ENCODE measurements at places on chromosomes 12 and 14.
A peak's percentile ranks its signal among the peaks of the same experiment; 100 is the strongest.

DNA sequence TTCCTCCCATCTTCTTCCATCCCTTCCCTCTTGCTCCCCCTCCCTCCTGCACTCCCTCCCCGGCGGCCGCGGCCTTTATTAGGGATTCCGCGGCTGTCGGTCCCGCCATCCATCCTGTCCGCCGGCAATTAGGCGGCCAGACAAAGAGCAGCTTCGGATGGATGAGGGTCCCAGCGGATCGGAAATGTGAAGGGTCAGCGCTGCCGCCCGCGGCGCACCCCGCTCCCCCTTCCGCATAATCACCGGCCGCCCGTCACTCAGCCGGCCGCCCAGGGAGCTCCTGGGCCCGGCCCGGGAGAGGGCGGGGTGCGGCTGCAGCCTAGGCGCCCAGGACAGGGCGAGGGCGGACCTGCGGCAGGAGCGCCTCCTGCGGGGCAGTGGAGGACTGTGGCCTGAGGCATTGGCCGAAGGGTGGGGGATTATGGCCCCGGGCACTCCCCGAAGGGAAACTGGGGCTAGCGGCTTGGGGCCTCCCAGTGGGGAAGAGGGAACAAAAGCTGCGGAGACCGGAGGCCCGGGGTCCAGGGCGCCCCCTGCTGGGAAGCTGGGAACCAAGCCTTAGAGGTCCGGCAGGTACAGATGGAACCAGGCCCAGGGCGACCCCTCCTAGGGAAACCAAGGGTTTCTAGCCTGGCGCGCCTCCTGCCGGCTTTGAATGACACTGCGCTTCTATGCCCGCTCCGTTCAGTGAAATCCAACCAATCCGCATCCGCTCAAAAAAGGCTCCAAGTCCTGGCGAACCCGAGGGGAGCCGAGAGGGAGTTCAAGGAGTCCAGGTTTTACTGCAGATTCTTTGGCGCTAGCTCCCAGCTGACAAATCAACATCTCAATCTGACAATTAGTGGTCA lies 4.4 kb upstream of the DNAJC22 start:
- peak; percentile 55 for DNase-seq

- DNase-seq: no peak
These were observed 346.2 kb downstream of the C12orf75 start for GRCh38 chr12:105676694-105677093.

- no peak for DNase-seq
These were observed 28.2 kb upstream of the EGLN3 start for GRCh38 chr14:33978892-33979612.

DNA sequence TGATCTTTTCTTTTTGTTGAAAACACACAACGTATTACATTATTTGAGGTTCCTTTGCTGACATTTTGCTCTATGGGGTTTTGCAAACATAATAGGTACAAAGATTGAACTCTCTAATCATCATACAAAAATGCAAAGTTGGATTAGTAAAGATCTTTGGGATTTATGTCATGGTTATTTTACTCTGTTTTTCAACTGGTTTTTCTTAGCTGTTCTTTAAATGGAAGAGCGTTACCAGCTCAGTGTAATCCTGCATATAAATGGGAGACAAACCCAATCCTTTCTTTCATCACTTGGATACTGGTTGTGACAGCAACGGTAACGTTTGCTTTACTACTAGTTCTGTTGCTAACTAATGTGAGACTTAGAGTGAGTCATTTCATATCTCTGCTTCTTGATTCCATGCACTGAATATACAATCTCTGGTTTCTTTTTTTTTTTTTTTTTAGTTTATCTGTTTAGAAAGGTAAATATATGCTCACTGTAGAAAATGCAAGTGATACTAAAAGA lies 104.9 kb upstream of the NOVA1 start:
- DNase-seq: no peak

DNA sequence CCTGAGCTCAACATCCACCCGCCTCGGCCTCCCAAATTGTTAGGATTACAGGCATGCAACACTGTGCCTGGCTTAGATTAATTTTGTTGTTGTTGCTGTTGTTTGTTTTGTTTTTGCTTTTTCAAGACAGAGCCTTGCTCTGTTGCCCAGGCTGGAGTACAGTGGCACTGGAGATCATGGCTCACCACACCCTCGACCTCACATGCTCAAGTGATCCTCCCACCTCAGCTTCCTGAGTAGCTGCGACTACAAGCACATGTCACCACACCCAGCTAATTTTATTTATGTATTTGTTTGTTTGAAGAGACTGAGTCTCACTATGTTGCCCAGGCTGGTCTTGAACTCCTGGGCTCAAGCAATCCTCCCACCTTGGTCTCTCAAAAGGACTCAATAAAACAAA lies 26.7 kb downstream of the CRY1 start:
- DNase-seq: no peak

DNA sequence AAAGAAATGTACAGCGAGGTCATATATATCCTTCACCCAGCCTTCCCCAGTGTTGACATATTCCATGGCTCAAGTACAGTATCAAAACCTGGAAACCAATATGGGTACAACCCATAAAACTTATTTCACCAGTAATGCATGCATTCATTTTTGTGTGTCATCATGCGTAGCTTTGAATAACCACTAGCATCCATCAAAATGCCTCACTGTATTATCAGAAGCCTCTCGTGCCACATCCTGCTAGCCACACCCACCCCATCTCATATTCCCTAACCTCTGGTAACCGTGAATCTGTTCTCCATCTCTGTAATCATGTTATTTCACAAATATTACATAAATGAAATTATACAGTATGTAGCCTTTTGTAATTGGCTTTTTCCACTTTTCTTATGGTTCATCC lies 314.3 kb downstream of the RAD51B start:
- no peak for DNase-seq

GRCh38 chr14:56207626-56208292 lies 89.5 kb downstream of the PELI2 start:
- DNase-seq: no peak

GRCh38 chr14:93859957-93860356 lies 67.2 kb upstream of the FAM181A start:
- no peak for DNase-seq

DNA sequence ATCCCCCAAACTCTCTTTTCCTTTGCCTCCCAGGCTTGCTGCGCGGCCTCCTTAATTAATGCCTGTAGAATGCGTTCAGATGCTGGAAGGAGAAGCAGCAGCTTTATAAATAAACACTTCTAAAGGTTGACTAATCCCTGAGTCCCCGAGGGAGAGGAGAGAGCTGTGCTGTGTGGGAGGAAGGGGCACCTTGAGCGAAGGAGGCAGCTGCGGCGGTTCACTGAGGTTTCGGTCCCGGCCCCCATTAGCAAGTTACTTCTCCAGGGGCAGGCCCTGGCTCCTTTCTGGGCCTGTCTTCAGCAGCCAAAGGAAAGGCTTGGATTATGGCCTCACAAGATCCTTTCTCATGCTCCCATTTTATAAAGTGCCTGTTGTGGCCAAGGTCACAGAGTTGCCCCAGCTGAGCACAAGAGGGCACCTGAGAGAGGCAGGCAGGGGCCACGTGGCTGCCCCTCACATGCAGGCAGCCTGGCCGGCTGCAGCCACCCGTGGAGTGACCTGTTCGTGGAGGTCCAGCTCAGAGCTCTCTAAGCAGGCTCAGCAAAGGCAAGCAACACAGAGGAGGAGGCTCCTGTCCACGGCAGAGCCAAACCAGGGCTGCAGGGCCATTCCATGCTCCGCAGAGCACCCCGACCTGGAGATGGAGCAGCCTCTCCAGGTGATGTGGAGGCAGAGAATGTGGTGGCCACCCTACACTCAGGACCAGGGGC lies 15.0 kb upstream of the CACNA2D4 start:
- no peak for DNase-seq

- no peak for DNase-seq
These were observed 21.8 kb upstream of the LRRK2 start for GRCh38 chr12:40203060-40203430.

DNA sequence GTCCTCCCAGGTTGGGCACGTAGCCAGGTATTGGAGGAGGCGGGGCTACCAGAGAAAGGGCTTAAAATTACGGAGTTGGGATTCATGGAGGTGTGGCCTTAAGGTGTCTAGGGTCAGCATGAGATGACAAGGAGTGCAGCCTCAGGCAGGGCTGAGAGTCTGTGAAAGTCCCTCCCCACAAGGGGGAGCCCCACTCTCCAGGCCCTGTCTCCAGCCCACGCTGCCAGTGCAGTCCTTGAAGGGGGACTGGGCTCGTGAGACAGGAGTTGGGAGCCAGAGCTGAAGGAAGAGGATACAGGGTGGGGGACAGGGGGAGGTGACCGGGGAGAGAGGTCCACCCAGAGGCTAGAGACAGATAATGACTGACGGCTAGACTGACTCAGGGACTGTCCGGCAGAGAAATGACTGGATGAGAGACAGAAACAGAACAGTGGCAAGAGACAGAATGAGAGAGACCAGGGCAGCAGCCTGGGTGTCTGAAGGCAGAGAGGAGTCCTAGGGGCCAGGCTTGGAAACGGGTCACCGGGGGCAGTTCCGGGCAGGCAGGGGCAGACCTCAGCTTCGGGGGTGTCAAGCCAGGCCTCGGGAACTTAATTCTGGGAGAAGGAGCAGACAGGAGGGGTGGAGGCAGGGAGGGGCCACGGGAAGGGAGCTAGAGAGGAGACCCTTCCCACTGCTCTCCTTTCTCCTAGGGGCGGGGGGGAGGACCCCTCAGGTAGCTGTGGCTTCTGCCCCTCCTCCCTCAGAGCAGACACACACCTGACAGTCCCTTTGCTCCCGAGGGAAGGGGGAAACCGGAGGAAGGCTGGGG lies 970 bp downstream of the CDH24 start:
- DNase-seq: no peak

GRCh38 chr14:104665657-104666522 lies 23.5 kb upstream of the INF2 start:
- DNase-seq: no peak

- no peak for DNase-seq
These were observed 203.7 kb downstream of the RMST start for GRCh38 chr12:97666263-97666662.

GRCh38 chr12:74204236-74204635 lies 333.4 kb upstream of the ATXN7L3B start:
- DNase-seq: no peak

DNA sequence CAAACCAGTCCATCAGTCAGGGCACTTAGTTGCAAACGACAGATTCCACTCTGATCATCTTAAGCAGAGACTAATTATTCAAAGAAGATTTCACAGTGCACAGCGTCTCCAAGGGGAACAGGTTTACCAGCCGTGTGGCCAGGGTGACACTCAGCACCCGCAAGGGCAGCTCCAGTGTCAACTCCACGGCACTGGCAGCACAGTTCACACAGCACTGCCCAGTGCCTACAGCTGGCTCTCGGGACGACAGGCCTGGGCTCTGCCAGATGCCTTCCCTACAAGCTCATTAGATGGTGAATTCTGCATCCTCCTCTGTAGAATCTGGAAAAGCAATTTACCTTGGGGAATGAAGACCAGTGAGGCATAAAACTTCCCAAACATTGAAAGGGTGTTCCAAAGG lies 4.9 kb downstream of the OR10P1 start:
- DNase-seq: no peak

GRCh38 chr12:39426636-39427240 lies 16.2 kb downstream of the KIF21A start:
- no peak for DNase-seq

DNA sequence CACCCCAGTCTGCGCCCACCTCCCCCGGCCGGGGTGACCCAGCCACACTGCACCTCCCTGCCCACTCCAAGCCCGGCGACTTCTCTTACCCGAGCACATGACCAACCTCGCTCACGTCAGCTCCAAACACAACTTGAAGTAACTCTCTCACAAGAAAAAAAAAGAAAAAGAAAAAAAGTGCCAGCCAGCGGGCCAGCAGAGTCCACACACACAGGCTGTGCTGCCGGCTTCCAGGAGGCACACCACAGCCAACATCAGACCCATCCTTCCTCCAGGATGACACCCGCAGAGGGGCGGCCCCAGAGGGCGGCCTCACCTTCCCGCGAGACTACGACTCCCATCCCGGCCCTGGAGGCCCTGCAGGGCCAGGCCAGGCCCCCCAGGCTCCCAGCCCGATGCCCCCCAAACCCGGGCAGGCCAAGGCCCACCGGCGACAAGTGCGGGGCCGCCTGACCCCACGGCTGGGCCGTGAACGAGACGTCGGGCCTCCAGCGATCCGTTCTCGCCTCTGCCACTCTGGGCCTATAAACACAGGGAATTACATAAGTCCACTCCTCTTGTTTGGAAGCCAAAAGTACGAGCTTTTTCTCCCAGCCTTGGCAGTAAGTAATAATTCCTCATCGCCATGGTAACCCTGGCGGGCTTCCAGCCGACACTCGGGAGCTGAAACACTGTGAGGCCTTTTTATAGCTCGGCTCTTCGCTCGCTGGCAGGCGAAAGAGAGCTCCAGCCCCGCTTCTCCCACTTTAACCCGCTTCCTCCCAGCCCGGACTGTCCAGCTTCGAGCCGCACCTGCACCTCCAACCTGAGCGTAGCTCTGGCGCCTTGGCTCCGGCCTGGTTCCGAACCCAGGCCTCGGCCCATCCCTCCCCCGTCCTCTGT lies 49.1 kb downstream of the NCOR2 start:
- DNase-seq: peak; percentile 98

DNA sequence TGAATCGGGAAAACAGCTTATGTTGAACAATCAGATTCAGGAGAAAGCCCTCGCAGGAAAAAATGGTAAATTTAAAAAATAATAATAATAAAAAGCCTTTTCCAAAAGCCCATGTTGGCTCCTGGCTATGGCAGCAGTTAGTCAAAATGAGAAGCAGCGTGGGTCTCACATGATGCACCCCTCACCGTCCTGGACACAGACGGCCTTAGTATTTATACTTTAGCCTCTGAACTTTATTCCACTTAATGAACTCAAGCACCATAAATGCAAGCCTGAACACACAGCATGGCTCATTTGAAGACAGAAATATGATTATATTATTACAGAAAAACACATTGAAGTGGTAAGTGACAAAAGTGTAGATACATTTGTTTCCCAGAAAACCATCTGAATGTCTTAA lies 160.9 kb downstream of the RIMBP2 start:
- no peak for DNase-seq

- no peak for DNase-seq
These were observed 32.0 kb downstream of the DAO start for GRCh38 chr12:108911915-108912314.

GRCh38 chr14:97058074-97058467 lies 260.9 kb downstream of the VRK1 start:
- DNase-seq: no peak

- DNase-seq: no peak
These were observed 3.8 kb downstream of the GALNT16 start for GRCh38 chr14:69263771-69264170.

- DNase-seq: no peak
These were observed 466.4 kb downstream of the NPAS3 start for GRCh38 chr14:33404964-33405574.

DNA sequence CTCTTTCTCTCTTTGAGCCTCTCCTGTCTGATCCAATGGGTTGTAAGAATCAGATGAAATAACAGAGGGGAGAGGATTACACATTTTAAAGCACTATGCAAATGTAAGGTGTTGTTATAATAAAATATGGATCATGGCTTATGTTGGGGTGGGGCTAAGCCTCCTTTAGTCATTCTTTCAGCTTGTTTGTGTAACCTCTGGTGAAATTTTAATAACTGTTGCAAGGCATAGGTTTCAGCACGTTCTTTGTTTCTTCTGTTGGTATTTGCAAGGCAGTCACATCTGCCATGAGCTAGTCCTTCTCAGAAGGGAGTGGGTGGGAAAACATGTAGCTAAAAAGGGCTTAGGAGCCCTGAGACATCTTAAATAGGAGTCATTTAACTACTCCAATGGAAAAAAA lies 74.8 kb upstream of the FRMD6 start:
- DNase-seq: no peak
